ENCODE measurements at places on chromosomes 3 and 15.

- no peak for DNase-seq
These were observed 21.7 kb upstream of the CCDC39 start for GRCh38 chr3:180700941-180701340.

- DNase-seq = peak; percentile 45
These were observed 49.2 kb downstream of the PHC3 start for GRCh38 chr3:170132335-170132734.

DNA sequence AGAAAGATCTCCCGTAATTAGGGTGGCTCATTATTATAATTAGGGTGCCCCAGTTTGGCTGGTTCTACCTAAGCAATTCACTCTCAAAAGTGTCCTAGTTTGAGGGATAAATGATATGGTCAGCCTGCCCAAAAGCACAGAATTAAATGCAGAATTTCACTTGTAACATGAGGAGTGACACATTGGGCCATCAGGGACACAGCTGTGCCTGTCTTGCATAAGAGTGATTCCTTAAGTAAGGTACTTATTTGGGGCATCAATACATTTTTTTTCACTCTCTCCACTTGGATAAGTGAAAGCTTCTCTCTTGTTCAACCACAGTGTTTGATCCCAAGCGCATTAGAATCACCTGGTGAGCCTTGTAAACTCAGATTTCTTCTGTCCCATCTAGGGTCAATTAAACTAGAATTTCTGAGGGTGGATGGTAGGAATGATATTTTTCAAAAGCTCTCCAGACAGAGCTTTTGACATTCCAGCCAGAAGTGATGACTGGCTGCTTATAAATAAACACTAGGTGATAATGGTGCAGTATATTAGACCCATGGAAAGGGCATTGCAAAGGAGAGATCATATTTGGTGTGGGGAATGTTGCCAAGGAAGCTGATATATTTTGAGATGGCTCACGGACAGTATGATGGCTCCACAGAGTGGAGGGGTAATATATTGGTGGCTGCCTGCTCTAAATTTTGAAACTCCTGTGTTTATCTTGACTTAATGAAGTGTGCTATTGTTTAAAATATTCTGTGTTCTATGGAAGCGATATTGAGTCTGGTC, 458.1 kb upstream of the RASGRP1 start:
- DNase-seq = no peak

DNA sequence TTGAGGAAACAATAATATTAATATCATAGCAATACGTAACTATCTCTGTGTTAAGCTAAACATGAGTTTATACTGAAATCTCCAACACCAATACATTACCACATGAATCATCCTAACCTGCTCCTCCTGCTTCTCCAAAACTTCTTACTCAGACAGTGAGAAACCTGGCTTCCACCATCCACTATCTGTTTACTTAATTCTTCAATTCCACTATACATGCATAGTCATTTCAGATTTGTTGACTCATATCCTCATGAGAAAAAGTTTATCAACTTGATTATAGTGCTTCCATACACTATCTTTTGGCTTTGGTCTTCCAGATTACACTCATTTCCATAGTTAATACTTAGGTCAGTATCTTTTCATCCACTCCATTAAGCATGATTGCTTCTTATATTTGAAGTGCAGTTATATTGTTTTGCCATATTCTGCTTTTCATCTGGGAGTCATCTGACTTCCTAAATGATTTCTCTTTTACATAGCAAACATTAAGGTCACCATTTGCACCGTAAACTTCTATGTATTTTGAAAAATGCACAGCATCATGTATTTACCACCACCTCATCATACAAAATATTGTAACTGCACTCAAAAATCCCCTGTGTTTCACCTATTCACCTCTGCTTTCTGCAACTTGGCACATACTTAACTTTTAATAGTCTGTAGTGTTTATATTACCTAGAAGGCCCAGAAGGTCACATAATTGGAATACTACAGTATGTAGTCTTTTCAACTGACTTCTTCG, 970.6 kb downstream of the DIPK2A start:
- DNase-seq = no peak

- no peak for DNase-seq
These were observed 53.0 kb upstream of the ST3GAL6 start for GRCh38 chr3:98710067-98710659.
